ENCODE measurements at places on chromosomes 11 and 22. TPM values are rescaled to one million over a fixed set of nuclear protein-coding genes. Genes with fewer than 3 reads are reported as not detected.

SHANK3 gene
- 0.30 TPM for total RNA-seq

SCUBE1 gene
- 11.5 TPM for total RNA-seq

MS4A6A gene
- total RNA-seq = not detected

DDX25 gene
- total RNA-seq = not detected

GRCh38 chr11:128604723-128605122 lies 17.4 kb upstream of the ETS1 start:
- DNase-seq = no peak

DNA sequence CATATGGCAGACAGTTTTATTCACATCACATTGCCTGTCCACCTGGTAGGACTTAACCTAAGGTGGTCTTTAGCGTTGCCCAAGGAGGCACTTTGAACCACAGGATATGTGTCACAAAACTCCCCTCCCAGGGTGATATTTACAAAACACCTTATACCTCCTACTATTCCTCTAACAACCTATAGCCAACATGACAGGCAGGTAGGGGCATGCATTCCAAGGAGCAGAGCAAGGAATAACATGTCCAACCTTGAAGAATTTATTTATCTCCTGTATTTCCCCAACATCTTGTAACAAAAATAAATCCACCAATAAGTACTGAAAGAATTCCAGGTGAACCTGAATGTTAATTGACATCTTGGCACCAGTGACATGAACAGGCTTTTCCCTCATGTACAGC lies 60.5 kb downstream of the SVIP start:
- DNase-seq = no peak

DNA sequence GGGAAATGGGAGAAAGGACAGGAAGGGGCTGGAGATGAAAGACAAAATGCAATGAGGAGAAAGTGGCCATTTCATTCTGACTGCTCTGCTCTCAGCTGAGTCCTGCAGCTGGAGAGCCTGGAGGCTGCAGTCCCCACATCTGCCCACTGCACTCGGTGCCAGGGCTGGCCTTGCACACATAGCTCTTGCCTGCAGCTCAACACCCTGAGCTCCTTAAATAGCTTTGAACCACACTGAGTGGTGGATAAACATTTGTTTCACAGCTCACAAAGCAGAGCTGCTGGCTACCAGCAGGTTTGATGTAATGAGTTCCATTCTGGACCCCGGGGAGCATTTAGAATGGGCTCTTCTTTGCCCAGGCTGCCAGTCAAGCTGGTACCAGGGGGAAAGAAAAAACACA lies 426.1 kb upstream of the CADM1 start:
- no peak for DNase-seq
